ENCODE measurements at places on chromosomes 3 and 15.

DNA sequence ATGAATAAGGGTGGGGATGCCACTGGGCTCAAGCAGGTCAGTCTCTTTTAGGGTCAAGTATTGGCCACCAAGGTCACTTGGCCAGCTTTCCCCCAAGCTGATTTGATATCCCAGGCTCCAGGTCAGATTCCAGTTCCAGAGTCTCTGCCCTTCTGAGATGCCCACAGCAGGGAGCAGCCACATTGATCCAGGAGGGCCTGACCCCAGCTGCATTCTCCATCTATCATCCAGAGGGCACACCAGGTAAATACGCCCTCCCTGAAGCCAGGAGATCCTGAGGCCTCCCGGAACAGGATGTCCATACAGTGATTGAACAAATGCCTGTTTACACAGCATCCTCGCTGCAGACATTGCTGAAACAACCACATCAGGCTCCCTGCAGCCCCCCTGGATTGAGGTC, 264.6 kb upstream of the TLE3 start:
- no peak for DNase-seq

GRCh38 chr15:48447657-48448056, 116.4 kb downstream of the DUT start:
- peak; percentile 6 for DNase-seq

DNA sequence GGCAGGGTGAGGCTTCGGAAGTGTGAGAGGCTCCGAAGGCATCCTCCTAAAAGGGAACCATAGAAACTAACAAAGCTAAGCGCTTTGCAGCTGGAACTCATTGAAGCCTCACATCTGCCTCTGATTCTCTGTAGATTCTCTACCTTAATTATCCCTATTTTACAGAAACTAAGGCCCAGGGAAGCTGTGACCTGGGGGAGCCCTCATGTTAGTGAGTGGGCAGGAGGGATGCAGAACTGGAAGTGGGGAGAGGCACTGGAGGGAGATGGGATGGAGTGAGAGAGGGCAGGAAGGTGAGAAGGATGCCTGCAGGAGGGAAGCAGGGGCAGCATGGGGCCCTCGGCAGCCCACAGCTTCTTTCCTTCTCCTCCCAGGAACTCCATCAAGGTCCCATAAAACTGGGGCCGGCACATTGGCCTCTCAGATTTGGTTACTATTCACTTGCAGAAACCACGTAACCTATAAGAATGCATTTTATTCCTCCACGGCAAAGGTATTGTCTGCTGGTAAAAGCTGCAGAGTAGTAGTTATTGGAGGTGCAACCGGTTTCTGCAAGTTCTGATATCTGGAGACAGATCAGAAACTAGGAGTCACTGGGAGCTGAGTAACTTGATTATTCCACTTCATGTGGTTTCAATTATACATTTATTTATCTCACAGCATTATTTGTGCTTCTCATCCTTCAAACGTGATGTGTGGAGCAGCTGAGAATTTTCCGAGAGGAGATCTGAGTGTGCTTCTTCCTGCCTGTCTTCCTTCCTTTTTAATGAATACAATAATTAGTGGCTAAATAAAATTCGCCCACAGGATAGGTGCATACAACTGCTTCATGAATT, 24.0 kb upstream of the CHCHD6 start:
- no peak for DNase-seq

GRCh38 chr15:63605816-63606215, 8.6 kb downstream of the FBXL22 start:
- no peak for DNase-seq

DNA sequence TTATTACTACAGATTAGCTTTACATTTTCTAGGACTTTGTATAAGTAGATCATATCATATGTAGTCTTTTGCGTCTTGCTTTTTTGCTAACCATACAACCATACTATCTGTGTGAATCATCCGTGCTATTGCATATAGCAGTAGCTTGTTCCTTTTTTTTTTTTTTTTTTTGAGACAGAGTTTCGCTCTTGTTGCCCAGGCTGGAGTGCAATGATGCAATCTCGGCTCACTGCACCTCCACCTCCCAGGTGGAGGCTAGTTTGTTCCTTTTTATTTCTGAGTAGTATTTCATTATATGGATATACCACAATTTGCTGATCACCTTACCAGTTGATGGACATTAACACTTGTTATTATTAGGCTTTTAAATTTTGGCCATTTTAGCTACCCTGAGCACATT, 54.5 kb upstream of the TBL1XR1 start:
- no peak for DNase-seq

GRCh38 chr3:37668818-37669610, 192.7 kb upstream of the CTDSPL start:
- DNase-seq = peak; percentile 8

- no peak for DNase-seq
Observed at GRCh38 chr3:65807225-65807624, 231.5 kb downstream of the MAGI1 start.

GRCh38 chr3:78580681-78581080, 1187.1 kb downstream of the ROBO1 start:
- DNase-seq = no peak

DNA sequence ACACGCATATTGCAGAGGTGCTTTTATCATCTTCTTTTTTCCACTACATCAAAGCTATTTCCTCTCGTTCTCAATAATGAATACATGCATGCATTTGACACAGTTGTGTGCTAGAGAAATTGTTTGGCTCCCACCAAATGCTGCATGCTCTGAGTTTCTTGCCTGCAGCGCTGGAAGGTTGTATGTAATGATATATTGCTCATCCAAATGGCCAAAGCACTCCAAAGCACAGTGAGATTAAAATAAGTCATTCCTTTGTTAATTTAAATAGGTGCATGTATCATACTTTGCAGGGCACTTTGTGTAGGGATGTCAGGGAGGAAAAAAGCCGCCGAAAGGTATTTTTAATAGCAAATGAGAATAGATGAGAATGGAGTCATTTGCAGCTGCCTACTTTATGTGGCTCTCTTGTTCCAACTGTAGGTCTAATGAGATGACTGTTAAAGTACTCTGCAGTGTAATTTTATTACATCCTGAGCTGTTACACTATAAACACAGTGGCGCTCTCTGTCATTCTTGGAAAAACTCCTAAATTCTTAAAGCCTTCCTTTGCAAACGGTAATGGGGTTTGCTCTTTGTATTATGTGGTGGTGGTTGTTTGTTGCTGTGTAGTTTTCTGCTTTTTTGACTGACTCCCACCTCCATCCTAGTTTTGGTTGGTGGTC, 56.9 kb upstream of the SKOR1 start:
- no peak for DNase-seq

DNA sequence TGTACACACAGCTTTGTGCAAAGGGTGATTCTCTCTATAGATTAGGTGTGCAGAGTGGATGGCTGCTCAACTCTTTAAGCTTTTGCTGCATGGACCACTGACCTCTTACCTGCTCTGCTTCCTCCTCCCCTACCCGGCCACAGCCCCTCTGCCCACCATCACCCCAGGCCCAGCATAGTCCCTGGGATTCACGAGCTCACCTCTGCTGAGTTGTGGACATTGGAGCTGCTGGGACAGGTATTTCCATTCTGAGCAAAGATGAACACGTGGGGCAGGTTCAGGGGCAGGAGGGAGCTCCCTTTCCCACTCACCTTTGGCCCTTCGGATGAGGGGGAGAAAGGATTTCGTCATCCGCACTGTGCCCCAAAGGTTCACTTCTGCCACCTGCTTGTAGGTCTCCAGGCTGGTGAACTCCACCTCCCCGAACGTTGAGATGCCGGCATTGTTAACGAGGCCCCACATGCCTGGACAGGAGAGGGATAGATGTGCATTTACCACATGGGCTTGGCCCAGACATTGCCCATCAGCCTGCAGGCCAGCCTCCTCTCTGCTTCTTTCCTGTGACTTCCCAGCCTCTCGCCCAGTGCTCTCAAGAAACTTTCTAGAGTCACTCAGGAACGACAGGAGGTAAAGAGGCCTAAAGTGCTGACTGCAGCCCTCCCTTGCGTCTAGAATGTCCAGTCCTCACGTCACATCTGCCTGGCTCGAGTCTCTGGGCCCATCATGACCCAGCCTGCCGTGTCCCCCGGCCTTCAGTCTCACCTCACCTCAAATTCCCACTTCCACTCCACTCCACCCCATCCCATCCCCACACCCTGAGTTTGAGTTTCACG, 41.6 kb downstream of the BDH1 start:
- no peak for DNase-seq

- DNase-seq = no peak
Observed at GRCh38 chr3:11546657-11547302, 96.9 kb downstream of the VGLL4 start.

GRCh38 chr15:49154359-49154758, 1.0 kb downstream of the COPS2 start:
- DNase-seq = no peak

GRCh38 chr3:150805354-150805753, 42.4 kb upstream of the SIAH2 start:
- DNase-seq = no peak

- peak; percentile 63 for DNase-seq
Observed at GRCh38 chr15:66290518-66290917, 2.9 kb upstream of the DIS3L start.

- no peak for DNase-seq
Observed at GRCh38 chr15:95970326-95970725, 360.2 kb upstream of the NR2F2 start.

DNA sequence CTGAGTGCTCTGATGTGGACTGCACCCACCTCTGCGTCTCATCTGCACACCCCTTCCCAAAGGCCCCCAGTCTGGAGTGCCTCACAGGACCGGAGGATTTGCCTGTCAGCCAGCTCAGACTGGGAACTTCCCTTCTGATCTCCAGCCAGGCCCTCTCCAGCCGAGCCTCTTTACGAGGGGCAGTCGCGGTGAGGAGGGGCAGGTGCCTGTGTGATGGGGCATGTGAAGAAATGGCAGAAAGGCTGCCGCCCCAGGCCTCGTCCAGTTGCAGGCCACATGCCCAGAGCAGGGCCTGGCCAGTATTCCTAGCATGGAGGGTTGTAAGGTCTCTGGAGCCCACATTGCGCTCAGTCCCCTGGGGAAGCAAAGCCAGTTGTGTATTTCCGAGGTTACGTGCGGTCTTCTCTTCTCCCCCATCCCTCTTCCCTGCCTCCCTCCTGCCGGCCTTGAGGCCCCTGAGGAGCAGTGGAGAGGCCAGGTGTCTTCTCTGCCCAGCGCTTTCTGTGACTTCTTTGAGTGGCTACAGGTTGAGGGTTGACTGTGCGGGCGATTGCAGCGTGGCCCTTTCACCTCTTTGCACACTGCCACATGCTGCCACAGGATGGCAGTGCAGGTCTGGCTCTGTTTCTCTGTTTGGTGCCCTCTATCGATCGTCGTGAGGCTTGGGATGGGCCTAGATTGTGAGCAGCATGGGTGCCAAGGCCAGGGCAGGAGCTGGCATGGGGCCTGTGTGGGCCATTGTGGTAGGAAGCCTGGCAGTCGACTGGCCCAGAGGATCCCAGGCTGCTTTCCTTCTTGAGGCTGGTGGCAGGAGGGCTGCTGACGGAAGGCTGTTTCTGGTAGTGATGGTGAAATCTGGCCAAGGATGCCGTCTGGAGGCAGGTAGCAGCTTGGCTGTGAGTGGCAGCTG, 5.3 kb downstream of the CLK3 start:
- DNase-seq = peak; percentile 62

DNA sequence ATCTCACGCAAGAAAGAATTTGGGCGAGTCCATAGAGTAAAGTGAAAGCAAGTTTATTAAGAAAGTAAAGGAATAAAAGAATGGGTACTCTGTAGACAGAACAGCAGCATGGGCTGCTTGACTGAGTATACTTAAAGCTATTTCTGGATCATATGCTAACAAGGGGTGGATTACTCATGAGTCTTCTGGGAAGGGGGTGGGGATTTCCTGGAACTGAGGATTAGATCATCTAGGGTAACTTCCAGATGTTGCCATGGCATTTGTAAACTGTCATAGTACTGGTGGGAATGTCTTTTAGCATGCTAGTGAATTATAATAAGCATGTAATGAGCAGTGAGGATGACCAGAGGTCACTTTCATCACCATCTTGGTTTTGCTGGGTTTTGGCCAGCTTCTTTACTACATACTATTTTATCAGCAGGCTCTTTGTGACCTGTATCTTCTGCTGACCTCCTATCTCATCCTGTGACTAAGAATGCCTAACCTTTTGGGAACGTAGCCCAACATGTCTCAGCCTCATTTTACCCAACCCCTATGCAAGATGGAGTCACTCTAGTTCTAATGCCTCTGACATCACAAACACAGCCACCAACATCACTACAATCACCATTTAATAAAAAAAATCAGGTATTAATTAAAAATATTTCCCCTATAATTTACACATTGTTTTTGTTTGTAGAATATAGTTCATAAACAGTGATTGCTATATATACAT, 890.7 kb upstream of the EPHA6 start:
- DNase-seq = no peak

DNA sequence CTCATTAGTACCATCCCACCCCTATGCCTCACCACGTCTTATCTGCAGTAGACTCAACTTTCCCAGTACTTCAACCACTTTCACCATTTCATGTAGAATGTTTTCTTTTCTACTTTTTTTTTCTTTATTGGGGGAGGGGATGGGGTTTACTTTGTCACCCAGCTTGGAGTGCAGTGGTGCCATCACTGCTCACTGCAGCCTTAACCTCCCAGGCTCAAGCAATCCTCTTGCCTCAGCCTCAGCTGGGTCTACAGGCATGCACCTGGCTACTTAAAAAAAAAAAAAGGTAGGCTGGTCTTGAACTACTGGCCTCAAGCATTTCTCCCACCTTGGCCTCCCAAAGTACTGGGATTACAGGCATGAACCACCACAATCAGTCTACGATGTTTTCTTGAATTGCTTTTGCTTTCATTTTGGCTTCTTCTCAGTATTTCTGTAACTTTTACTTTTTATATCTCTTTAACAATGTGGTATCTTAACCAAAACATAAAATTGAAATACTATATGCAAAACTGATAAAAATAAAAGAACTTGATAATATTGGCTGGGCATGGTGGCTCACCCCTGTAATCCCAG, 44.9 kb upstream of the CHL1 start:
- no peak for DNase-seq

DNA sequence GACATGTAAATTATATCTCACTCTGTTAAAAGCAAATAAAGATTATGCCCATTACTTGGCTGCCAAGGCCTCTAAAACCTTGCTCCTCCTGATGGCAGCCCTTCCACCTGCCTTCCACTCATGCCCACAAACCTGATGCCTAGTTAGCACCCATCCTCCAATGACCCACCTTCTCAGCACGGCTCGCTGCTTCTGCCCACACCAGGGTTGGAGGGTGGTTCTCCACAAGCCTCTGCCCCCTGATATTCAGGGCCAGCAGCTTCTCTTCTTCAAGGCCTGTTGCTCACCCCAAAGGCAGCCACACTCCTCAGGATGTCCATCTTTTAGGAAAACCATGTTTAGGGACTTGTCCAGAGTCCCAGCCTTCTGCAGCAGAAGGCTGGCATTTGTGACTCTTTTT, 263.4 kb upstream of the TLE3 start:
- no peak for DNase-seq

- DNase-seq = no peak
Observed at GRCh38 chr15:85727068-85727467, 67.7 kb downstream of the KLHL25 start.

GRCh38 chr15:37122703-37123102, 22.4 kb upstream of the MEIS2 start:
- DNase-seq = no peak

- DNase-seq = peak; percentile 18
Observed at GRCh38 chr3:128784232-128784631, 58.2 kb downstream of the RAB7A start.

Measured in SW480 (cell line).